ENCODE measurements at places on chromosomes 3 and 15.

DNA sequence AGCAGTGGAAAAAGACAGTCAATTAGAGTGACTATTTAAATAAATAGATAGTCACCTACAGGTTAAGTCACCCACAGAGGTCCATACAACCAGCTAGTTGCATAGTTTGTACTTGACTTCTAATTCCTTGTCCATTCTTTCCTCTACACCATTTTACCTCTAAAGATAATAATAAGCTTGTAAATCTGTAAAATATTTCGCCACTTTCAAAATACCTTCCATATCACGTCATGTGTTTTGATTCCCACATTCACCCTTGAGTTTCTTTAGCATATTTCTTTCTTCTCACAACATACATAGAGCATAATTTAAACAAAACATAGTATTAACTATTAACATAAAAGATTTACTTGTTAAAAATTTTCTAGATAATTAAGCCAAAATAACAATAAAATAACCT, 689.6 kb downstream of the MECOM start:
- no peak for DNase-seq
- H3K4me3 ChIP-seq: no peak overlapping the region
- H3K27me3 ChIP-seq: no peaks in the 10 kb centered on the region
- no peaks in the 10 kb centered on the region for H3K36me3 ChIP-seq
- H3K27ac ChIP-seq: no peak overlapping the region
- H3K4me1 ChIP-seq: no peaks in the 10 kb centered on the region

DNA sequence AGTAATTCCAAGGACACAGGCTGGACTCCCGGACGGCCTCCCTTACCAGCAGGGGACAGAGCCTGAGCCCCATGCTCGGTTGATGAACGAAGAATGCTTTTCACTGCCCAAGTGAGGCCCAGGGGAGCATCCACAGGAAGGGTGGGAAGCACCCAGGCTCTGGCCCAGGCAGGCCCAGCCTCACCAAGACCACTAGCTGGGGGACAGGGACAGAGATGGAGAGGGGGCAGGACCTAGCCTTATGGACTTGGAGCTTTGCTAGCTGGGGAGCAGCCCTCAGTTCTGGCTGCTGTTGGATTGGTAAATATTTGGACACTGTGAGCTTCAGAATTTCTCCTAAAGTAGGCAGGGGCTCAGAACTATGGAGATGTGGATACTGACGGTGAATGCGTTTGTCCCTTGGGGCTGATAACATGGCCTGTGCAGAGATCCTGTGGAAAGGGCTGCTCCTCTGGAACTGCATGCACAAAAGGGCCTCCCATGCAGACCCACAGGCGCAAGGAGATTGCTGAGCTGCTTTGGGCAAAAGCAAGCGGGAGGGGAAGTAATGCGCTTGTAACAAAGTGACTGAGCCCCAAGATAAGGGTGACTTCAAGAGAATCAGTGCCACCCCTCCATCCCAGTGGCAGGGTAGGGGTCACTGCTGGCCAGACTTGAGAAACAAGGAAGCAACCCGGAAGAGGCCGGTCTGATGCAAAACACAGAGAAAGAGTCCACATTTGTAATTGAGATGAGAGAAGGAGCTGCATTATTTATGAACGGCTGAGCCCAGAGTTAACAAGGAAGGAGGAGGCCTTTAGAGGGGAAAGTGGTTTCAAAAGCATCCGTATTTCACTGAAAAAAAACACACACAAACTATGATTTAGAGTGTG, 70.1 kb upstream of the MEF2A start:
- H3K36me3 ChIP-seq: no peaks in the 10 kb centered on the region
- H3K27ac ChIP-seq: no peak overlapping the region
- peaks cover 7% of the 10 kb centered on the region for H3K4me1 ChIP-seq
- H3K4me3 ChIP-seq: no peak overlapping the region
- no peaks in the 10 kb centered on the region for H3K27me3 ChIP-seq

DNA sequence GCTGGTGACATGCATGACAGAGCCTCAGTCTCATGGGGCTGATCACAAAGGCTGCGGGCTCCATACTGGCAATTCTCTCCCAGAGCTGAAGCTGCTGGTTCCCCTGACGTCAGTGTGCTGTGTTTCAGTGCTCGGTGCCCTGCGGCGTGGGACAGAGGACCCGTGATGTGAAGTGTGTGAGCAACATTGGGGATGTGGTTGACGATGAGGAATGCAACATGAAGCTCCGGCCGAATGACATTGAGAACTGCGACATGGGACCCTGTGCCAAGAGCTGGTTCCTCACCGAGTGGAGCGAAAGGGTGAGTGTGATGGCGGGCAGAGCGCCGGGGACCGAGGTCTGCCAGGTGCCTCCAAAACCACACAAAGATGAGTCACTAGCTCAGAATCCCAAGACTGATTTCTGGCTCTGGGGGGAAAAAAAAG, 62.0 kb upstream of the NR2E3 start:
- no peak overlapping the region for H3K4me3 ChIP-seq
- no peak for DNase-seq
- H3K27me3 ChIP-seq: no peaks in the 10 kb centered on the region
- peaks cover 14% of the 10 kb centered on the region for H3K36me3 ChIP-seq
- no peaks in the 10 kb centered on the region for H3K4me1 ChIP-seq
- H3K27ac ChIP-seq: no peak overlapping the region

- H3K4me3 ChIP-seq: no peak overlapping the region
- H3K4me1 ChIP-seq: peaks cover 5% of the 10 kb centered on the region
- no peak overlapping the region for H3K27ac ChIP-seq
- H3K27me3 ChIP-seq: no peaks in the 10 kb centered on the region
- DNase-seq: no peak
These were observed 139.4 kb downstream of the SLCO3A1 start for GRCh38 chr15:91992945-91993344.

GRCh38 chr15:81475926-81476325, 101.9 kb upstream of the TMC3 start:
- H3K27me3 ChIP-seq: no peaks in the 10 kb centered on the region
- H3K4me3 ChIP-seq: no peak overlapping the region
- no peak for DNase-seq
- no peak overlapping the region for H3K27ac ChIP-seq
- no peaks in the 10 kb centered on the region for H3K36me3 ChIP-seq

DNA sequence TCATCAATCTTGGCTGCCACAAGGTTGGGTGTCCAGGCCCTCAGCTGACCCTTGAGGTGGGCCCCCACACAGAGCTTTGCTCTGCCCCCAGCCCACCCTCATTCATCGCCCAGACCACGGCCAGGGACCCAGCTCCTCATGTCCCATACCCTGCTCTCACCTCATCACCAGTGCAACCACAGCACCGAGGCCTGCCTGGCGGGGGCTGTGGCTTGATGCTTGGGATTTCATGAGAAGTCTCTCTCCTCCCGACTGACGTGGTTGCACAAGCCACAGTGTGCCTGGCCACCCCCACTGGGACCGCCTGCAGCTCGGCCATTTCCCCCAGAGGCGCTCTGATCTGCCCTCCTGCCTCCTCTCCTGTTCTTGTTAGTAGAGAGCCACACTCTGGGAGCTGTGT, 45.4 kb upstream of the MTMR10 start:
- H3K36me3 ChIP-seq: no peaks in the 10 kb centered on the region
- DNase-seq: no peak
- H3K27me3 ChIP-seq: no peaks in the 10 kb centered on the region
- H3K4me3 ChIP-seq: no peak overlapping the region
- no peak overlapping the region for H3K27ac ChIP-seq
- H3K4me1 ChIP-seq: no peaks in the 10 kb centered on the region

- no peak overlapping the region for H3K4me3 ChIP-seq
- no peak for DNase-seq
- no peaks in the 10 kb centered on the region for H3K27me3 ChIP-seq
- peaks cover 28% of the 10 kb centered on the region for H3K4me1 ChIP-seq
- H3K27ac ChIP-seq: no peak overlapping the region
These were observed 107.7 kb upstream of the RAD18 start for GRCh38 chr3:9070961-9071360.

- H3K4me3 ChIP-seq: no peak overlapping the region
- H3K27ac ChIP-seq: peak overlapping the region; percentile 19
- no peaks in the 10 kb centered on the region for H3K27me3 ChIP-seq
- DNase-seq: no peak
- H3K36me3 ChIP-seq: no peaks in the 10 kb centered on the region
- peaks cover 5% of the 10 kb centered on the region for H3K4me1 ChIP-seq
These were observed 91.1 kb downstream of the MEIS2 start for GRCh38 chr15:37009288-37009687.

DNA sequence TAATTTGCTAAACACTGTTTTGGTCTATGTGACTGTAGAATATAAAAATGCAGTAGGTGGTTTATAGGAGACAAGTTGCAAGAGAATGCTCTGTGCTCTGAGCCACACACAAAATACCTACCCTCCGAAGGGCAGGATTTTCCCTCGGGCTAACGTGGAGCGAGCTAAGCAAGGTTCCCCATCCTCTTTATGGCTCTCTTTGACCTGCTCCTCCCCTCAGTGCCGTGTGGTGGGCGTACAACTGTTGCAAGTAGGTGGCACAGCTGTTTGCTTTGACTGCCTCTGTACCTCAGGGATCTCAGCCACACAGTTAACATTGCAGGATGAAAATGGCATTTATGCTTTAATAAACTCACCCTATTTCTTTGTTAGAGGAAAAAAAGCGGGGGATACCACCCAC, 339.1 kb downstream of the SATB1 start:
- no peaks in the 10 kb centered on the region for H3K4me1 ChIP-seq
- no peak overlapping the region for H3K4me3 ChIP-seq

DNA sequence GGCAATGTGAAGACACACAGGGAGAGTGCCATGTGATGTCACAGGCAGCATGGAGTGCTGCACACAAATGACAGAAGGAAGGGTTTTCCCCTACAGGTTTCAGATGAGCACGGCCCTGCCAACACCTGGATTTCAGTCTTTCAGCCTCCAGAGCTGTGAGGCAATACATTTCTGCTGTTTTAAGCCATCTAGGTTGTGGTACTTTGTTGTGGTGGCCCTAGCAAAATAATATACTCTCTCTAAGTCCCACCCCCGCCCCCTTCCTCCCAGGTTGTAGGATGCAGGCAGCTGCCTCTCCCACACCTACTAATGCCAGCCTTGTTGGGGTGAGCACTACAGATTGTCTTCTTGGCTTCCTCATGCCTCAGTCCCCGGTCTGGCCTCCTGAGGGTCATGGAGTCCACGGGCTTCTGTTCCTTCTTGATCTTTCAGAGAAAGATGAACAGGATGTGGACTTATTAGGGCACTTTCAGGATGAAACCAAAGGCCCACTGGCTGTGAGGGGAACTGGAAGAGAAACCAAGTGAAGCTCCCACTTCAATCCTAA, 180.0 kb downstream of the CD47 start:
- no peaks in the 10 kb centered on the region for H3K36me3 ChIP-seq
- H3K4me3 ChIP-seq: no peak overlapping the region
- no peaks in the 10 kb centered on the region for H3K4me1 ChIP-seq
- H3K27me3 ChIP-seq: no peaks in the 10 kb centered on the region
- no peak for DNase-seq
